ENCODE measurements at places on chromosomes 7 and 10.

DNA sequence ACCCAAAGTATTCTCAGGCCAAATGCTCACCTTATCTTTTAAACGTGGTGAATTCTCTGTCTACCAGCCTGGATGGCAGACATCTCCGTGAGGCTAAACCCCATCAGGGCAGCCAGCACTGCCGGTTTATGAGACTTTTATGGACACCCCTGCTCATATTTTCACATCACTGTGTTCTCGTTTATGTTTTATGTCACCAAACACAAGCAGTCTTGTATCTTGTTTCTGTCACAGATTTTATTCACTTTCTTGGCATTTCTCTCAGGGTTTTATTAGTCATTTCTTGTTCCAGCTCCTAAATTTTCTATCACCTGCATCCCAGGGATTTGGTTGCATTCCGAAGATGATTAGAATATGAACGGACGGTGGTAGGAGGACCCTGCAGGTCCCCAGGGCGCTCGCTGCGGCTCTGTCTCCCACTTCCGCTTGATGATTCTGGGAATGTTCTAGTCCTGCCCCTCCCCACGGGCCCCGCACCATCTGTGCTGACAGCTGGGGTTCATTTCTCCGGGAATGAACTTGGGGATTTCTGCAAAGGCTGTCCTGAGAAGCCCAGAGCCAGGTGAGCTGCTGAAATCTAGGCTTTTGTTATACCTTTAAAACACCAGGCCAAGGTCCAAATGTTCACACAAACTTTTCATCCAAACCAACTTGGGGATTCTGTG is 217.6 kb downstream of the GFRA1 start:
- no peak for DNase-seq

GRCh38 chr7:1849351-1850041 is 179.4 kb downstream of the ELFN1 start:
- DNase-seq: no peak

- peak; percentile 52 for DNase-seq
Observed at GRCh38 chr7:134632937-134633540, 13.6 kb upstream of the BPGM start.

DNA sequence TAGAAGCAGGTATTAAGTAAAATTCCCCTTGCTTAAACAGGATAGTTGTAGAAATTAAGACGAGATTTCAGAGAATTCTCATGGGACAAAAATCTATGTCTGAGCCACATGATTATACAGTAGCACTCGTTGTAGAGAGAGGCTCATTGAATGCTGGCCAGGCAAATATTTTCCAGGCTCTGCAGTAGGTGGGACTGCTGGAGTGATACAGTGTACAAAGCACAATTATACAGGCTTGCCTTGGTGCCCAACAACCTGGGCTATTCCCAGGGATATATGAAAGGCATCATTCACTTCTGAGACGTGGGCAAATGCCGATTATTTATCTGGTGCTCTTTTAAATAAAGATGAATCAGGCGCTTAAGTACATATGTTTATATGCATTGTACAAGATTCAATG is 380.6 kb downstream of the PHTF2 start:
- no peak for DNase-seq

- DNase-seq: peak; percentile 30
Observed at GRCh38 chr7:44387389-44387788, 62.0 kb upstream of the CAMK2B start.

- DNase-seq: no peak
Observed at GRCh38 chr10:132885451-132886210, 56.7 kb downstream of the CFAP46 start.

DNA sequence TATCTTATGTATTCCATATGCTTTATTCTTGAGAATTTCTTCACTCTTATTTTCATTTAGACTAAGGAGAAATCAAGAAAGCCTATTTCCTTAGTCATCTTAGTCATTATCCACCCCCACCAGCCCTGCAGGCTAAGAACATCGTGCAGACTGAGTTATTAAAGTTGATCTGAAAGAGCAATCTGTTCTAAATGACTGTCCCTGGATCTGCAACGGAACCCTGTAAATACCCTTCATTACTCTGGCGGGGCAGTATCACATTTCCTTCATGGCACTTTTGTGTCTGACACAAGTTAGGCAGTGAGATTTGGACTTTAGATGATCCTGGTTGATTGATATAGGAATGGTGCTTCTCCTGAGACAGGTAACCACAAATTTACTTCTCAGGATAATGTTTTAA is 3.5 kb upstream of the MYPN start:
- no peak for DNase-seq

DNA sequence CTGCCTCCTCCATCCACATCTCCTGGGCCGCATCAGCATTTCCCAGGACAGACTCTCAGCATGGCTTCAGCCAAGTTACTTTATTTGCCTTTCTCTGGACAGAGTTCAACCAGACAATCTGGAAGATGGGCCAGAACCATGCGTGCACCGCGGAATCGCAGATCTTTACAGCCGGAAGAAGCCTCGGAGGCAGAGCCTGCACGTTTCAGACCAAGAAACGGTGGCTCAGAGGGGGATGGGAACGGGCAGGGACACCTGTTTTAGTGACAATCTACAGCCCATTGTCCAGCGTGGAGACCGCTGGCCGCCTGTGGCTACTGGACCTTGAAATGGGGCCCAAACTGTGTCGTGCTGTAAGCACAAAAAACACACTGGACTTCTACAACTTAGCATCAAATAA is 3.5 kb downstream of the VIPR2 start:
- peak; percentile 35 for DNase-seq

- DNase-seq: no peak
Observed at GRCh38 chr10:14389981-14390590, 59.4 kb upstream of the FRMD4A start.

GRCh38 chr7:100676501-100677306 is 3.2 kb downstream of the GNB2 start:
- DNase-seq: no peak

- no peak for DNase-seq
Observed at GRCh38 chr10:83667594-83667993, 471.7 kb upstream of the GHITM start.

GRCh38 chr10:125030567-125031197 is 88.8 kb downstream of the ZRANB1 start:
- no peak for DNase-seq

DNA sequence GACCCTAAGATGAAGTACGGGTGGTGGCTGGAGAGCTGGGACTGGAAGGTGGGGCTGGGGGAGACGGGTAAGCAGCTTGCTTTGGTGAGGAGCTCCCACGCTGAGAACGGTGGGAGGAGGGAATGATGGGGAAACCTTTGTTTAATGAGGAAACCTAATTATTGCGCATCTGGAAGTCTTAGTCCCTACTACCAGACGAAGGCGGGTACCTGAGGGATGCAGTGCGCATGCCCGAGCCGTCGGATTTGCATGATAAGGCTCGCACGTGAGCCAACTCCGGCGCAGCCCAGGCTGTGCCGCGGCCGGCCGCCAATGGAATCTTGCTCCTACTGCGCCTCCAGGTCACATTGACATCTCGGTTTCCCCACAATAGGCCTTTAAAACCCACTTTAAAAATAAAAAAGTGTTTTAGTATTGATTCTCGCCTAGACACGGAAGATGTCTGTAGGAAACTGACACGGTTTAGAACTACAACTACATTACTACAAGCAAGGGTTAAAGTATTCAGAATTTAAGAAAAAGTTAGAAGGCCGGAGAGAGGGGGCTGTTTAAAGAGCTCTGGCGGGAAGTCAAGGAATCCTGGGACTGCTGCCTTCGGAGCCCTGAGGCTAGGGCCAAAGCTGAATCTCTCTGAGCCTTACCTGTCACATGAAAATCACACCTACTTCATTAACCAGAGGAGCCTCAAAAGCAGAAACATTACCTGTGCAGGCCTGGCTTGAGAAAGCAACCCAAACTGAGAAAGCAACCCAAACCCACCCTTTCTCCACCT is 12.1 kb upstream of the DLX6 start:
- peak; percentile 93 for DNase-seq

- no peak for DNase-seq
Observed at GRCh38 chr10:61621605-61622051, 41.1 kb upstream of the CABCOCO1 start.

DNA sequence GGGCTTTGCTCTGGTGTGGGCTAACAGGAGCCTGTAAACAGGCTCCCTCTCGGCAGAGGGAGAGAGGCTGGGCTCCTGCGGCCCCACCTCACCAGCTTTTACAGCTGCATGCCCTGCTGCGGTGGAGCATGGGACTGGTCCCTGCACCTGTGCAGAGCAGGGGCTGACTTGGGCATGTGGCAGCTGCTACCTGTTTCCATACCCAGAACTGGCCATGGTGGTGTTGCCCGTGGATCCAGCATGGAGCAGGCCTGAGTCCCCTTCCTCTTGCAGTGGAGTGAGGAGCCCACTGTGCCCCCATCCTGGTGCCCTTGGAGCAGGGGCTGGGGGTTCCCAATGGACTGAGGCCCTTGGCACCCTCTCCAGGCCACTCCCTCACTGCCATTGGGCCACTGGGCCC is 91.9 kb upstream of the MGMT start:
- DNase-seq: no peak

DNA sequence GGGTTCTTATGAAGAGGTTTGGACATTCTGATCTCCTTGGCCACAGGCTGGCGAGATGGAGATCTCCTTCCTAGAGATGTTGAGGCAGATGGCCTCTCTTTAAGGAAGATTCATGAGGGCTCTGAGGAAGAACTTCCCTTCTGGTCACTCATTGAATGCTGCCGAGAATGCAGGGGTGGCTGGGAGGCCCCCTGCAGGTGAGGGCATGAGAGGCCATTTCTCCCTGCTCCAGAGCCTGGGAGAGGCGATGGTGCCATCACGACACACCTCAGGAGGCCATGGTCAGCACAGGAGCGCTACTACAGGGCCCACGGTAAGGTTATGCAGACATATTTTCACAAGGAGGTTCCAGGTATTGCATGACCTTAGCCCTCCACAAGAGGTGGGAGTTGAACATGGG is 40.2 kb downstream of the CXCL12 start:
- peak; percentile 36 for DNase-seq

DNA sequence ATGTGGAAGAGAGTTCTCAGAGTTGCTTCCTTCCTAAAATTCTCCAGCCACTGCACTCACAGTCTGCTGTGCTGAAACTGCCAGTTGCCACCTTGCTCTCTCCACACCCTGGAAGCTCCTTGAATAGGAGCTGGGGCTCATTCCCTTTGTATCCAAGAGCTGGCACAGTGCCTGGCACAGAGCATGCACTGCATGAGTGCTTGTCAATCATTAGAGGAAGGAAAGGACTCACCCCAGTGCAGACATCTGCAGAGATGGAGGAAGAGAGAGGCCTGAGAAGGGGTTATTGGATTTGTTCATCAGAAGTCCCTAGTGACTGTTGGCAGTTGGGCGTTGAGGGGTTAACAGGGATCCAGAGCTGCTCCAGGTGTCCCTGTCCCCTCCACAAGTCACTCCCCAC is 41.7 kb upstream of the DUSP5 start:
- DNase-seq: no peak

- DNase-seq: peak; percentile 99
Observed at GRCh38 chr7:150383710-150384397, 4.7 kb downstream of the ZNF775 start.

DNA sequence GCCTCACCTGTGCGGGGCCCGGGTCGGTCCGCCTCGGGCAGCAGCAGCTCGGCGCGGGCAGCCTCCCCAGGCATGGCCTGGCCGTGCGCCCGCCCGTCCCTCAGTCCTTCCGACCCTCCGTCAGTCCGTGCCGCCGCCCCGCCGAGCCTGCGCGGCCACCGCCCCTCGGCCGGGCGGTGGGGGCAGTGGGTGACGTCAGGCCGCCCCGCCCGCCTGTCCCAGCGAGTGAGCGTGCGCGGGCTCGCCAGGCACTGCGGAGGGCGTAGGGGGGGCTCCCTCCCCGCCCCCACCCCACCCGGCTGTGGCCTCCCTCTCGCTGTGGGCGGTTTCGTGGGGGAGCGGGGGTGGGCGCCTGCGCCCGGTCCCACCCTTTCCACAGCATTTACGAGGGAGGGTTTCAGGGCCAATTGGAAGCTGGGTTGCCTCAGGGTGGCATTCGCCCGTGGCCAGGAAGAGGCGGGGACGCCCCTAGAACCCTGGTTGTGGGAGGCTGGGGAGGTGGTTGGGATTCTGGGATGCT is at the start of gene NACAD:
NACAD (minus strand) TSS at position 149 of the 520 bp plus-strand sequence; CDS start at position 74, 75 bp downstream.
- no peak for DNase-seq

GRCh38 chr10:102384606-102385429 is 10.7 kb upstream of the NFKB2 start:
- no peak for DNase-seq

DNA sequence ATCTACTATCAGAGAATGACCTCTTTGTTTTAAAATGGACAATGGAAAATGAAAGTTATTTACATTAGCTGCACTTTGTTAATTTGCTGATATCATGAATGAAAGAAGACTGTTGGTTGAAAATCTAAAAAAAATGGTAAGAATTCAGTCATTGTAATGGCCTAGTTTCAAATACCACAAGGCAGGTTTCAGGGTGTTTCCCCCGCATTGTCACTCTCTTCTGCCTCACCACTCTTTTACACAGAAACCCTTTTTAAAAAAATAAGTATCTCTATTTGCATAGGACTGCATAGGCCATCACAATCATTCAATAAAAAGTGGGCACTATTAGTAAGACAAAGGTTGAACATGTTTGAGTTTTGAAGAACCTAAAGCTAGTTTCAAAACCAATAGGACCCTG is 737.1 kb downstream of the INHBA start:
- no peak for DNase-seq

GRCh38 chr7:682810-683209 is 43.7 kb upstream of the DNAAF5 start:
- DNase-seq: no peak

GRCh38 chr10:78585952-78586351 is 482.8 kb upstream of the ZMIZ1 start:
- DNase-seq: no peak

- DNase-seq: peak; percentile 22
Observed at GRCh38 chr10:49653273-49653929, 26.1 kb upstream of the C10orf53 start.

DNA sequence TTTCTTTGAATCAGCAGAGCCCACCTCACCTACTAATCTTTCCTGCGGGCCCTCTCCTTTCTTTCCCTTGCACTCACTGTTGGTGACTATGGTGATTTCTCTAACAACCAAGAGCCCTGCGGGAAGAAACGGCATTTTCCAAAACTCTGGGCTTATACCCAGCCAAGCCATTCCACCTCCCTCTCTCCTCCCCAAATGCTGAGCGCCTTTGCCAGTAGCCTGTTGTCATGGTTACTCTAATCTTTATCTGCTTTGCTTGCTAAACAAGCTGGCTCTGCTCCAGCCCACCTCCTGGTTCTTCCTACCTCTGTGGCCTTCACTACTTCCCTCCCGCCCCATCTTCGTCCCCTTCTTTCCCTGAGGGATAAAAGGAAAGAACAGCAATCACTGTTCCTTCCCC is 86.7 kb downstream of the DGKI start:
- peak; percentile 66 for DNase-seq

- DNase-seq: peak; percentile 48
Observed at GRCh38 chr10:804191-804781, 114.8 kb upstream of the DIP2C start.

GRCh38 chr10:54194806-54195205 is 606.2 kb downstream of the PCDH15 start:
- DNase-seq: no peak

- no peak for DNase-seq
Observed at GRCh38 chr7:73786588-73786987, 16.5 kb upstream of the CLDN3 start.

DNA sequence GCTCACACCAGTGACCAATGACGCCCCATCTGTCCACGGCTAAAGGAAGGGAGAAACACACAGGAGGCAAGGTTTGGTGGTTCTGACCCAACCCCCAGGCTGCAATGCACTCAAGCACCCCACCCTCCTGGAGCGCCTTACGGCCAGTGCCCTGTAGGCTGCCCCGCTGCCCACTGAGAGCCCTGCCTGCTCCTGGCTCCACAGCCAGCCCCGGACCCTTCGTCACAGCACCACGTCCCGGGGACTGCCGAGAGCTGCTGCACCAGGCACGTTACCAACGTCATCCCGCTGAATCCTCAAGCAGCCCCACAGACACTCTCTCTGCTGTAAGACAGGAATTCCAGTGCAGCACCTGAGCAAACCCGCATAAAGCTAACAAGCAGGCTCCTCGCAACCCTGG is 87.8 kb downstream of the MAD1L1 start:
- DNase-seq: no peak

Measured in endodermal cell (in vitro differentiated cells).